ENCODE measurements at places on chromosomes 4 and X.
A peak's percentile ranks its signal among the peaks of the same experiment; 100 is the strongest.

DNA sequence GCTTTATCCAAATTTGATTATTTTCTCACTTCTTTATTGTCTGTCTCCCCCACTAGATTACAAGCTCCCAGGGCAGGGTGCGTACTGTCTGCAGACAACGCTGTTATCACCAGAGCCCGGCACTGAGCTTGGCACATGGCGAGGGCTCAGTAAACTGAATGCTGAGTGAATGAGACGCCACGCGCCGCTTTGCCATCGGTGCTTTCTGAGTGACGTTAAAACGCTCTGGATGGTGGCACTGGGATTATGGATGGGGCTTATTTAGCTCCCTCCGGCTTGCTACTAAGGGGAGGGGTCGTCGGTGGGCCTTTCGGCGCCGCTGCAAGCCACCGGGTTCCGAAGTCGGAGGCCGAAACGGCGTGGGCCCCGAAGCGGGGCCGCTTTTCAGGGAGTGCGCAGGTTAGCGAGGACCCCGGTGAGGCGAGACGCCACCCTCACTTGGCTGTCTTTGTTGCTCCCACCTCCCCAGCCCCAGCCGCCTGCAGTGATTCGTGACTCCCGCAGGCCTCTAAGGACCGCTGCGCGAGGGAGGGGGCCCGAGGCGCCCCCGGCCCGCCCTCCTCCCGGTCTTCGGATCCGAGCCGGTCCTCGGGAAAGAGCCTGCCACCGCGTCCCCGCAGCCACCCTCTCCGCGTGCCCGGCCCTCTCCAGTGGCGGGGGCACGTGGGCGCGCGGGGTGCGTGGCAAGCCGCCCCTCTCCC is 569 bp upstream of the FHL1 start:
- no peak for DNase-seq
- H3K4me1 ChIP-seq = peaks cover 8% of the 10 kb centered on the region
- peak overlapping the region; percentile 86 for H3K4me3 ChIP-seq
- peaks cover 4% of the 10 kb centered on the region for H3K36me3 ChIP-seq

DNA sequence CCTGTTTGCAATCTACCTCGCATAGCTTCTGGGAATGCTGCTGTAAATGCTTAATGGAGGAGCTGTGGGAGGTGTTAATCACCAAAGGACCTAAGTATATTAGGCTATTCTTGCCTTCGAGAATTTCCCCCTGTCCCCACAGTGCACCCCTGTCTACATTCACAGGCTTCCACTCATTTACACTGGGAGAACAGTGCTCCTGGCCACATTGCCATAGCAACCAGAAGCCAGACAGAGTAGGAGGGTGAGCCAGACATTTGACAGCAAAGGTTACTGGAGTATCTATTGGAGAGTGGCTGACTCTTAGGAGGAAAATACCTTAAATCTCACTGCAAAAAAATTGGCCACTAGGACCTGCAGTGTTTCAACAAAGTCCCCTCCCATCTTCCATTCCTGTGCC is 185.9 kb upstream of the PBDC1 start:
- H3K27ac ChIP-seq = no peak overlapping the region
- no peak overlapping the region for H3K4me3 ChIP-seq
- H3K36me3 ChIP-seq = no peaks in the 10 kb centered on the region

DNA sequence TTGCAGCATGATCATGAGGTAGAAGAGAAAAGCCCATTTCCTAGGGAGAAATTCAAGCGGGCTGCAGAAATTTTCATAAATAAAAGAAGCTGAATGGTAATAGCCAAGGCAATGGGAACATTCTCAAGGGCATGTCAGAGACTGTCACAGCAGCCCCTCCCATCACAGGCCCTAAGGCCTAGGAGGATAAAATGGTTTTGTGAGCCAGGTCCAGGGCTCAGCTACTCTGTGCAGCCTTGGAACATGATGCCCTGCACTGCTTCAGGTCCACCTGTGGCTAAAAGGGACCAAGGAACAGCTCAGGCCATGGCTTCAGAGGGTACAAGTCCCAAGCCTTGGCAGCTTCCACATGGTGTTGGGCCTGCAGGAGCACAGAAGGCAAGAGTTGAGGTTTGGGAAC is 93.3 kb downstream of the DACH2 start:
- DNase-seq = no peak
- H3K4me1 ChIP-seq = no peaks in the 10 kb centered on the region
- H3K4me3 ChIP-seq = no peak overlapping the region
- peaks cover 10% of the 10 kb centered on the region for H3K36me3 ChIP-seq
- H3K27me3 ChIP-seq = no peaks in the 10 kb centered on the region

GRCh38 chrX:14718403-14718802 is 154.5 kb downstream of the FANCB start:
- no peak overlapping the region for H3K4me3 ChIP-seq
- no peaks in the 10 kb centered on the region for H3K4me1 ChIP-seq
- H3K27me3 ChIP-seq = no peaks in the 10 kb centered on the region
- DNase-seq = no peak
- H3K36me3 ChIP-seq = no peaks in the 10 kb centered on the region

GRCh38 chr4:10666616-10667015 is 18.0 kb downstream of the CLNK start:
- no peak overlapping the region for H3K27ac ChIP-seq
- H3K27me3 ChIP-seq = no peaks in the 10 kb centered on the region
- H3K4me1 ChIP-seq = peaks cover 10% of the 10 kb centered on the region

- H3K4me1 ChIP-seq = no peaks in the 10 kb centered on the region
- H3K27me3 ChIP-seq = peaks cover 15% of the 10 kb centered on the region
- H3K27ac ChIP-seq = no peak overlapping the region
- DNase-seq = no peak
- no peaks in the 10 kb centered on the region for H3K36me3 ChIP-seq
Observed at GRCh38 chrX:151363316-151363715, 33.7 kb upstream of the VMA21 start.

GRCh38 chr4:110296892-110297291 is 98.5 kb upstream of the ELOVL6 start:
- no peak for DNase-seq
- H3K27ac ChIP-seq = no peak overlapping the region
- no peaks in the 10 kb centered on the region for H3K36me3 ChIP-seq
- H3K4me1 ChIP-seq = no peaks in the 10 kb centered on the region

DNA sequence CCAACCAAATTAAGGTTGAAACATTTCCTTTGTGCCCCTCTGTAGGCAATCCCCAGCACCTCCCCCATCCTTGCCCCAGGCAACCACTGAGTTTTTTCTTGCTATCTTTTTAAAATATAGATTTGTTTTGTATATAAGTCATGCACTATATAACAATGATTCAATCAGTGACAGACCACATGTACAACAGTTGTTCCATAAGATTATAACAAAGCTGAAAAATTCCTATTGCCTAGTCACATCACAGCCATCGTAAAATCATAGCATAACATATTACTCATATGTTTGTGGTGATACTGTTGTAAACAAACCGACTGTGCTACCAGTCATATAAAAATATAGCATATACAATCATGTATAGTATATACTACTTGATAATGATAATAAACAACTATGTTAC is 211.9 kb upstream of the NRK start:
- H3K4me1 ChIP-seq = no peaks in the 10 kb centered on the region
- no peak overlapping the region for H3K27ac ChIP-seq
- no peaks in the 10 kb centered on the region for H3K27me3 ChIP-seq
- no peak overlapping the region for H3K4me3 ChIP-seq
- no peaks in the 10 kb centered on the region for H3K36me3 ChIP-seq

DNA sequence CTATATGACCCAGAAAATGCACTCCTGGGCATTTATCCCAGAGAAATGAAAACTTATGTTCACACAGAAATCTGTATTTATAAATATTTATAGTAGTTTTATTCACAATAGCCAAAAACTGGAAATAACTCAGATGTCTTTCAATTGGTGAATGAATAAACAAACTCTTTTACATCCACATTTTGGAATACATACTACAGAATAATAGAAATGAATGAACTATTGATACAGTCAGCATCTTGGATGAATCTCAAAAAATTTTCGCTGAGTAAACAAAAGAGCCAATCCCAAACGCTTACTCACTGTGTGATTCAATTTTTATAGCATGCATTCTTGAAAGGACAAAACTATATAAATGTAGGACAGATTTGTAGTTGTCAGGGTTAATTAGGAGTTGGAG is 75.1 kb upstream of the HTR2C start:
- H3K27ac ChIP-seq = no peak overlapping the region
- H3K27me3 ChIP-seq = no peaks in the 10 kb centered on the region
- no peaks in the 10 kb centered on the region for H3K36me3 ChIP-seq
- H3K4me3 ChIP-seq = no peak overlapping the region
- H3K4me1 ChIP-seq = no peaks in the 10 kb centered on the region

DNA sequence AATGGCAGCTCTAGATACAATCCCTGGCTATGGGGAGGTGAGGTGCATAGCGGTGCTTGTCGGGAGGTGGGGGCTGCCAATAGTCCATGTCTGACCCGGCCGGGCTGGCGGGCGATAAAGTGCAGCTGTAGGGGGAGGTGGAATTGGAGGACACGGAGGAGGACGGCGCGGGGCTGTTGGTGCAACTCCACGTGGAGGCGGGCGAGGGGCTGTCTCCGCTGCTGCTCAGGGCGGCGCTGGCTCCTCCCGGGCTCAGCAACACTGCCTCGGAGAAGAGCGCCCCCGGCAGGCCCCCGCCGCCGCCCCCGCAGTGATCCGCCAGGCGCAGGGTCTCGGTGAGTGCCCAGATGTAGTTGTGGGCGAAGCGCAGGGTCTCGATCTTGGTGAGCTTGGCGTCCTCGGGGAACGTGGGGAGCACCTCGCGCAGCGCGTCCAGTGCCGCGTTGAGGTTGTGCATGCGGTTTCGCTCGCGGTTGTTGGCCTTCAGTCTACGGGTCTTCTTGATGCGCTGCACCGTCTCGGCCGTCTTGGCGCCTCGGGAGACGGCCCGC is 1.3 kb downstream of the NEUROG2 start:
- H3K36me3 ChIP-seq = no peaks in the 10 kb centered on the region
- H3K27me3 ChIP-seq = peaks cover 98% of the 10 kb centered on the region
- H3K27ac ChIP-seq = no peak overlapping the region
- H3K4me1 ChIP-seq = peaks cover 26% of the 10 kb centered on the region

GRCh38 chrX:148871422-148872160 is 371.2 kb downstream of the AFF2 start:
- no peaks in the 10 kb centered on the region for H3K36me3 ChIP-seq
- no peaks in the 10 kb centered on the region for H3K4me1 ChIP-seq
- H3K27ac ChIP-seq = no peak overlapping the region
- DNase-seq = no peak

GRCh38 chr4:78599931-78600375 is 48.4 kb downstream of the ANXA3 start:
- H3K36me3 ChIP-seq = peaks cover 29% of the 10 kb centered on the region
- H3K4me1 ChIP-seq = no peaks in the 10 kb centered on the region
- no peak overlapping the region for H3K27ac ChIP-seq

GRCh38 chrX:123308658-123309057 is 124.6 kb downstream of the GRIA3 start:
- H3K27me3 ChIP-seq = no peaks in the 10 kb centered on the region
- no peak overlapping the region for H3K4me3 ChIP-seq
- no peak for DNase-seq
- H3K36me3 ChIP-seq = no peaks in the 10 kb centered on the region

DNA sequence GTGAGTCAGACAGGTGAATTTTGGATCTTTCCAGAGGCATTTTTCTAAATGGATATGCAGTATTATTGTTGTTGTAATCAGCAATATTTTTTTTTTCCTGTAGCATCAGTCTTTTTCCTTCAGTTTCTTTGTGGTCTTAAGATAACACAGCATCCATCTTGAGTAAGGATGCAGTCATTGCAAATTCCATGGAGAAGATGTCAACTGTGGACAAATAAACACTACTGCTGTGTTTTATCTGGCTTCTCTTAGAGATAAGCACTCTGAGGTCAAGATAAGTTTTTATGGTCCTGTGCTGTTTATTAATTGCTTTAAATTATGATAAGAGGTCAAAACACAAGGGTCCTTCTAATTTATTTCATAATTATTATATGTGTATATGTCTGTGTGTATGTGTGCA is 1255.7 kb downstream of the ADGRL3 start:
- H3K27ac ChIP-seq = no peak overlapping the region
- H3K27me3 ChIP-seq = no peaks in the 10 kb centered on the region
- DNase-seq = no peak

DNA sequence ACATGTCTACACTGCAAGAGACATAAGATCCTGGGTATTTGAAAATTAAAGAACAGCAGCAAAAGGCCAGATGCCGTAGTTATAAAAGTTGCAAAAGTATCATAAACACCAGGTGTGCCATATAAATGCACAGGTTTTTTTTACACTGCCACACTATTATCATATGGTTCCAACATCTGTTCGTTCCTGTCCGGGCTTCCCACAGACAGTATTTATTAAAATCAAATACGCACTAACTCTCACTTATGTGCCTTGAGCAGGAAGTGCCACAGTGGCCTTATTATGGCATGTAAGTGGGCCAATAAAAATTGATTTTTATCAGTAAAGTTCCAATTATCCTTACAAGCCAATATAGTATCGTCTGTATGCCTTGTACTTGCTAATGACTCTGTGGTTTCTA is 873.2 kb downstream of the RPA4 start:
- no peaks in the 10 kb centered on the region for H3K27me3 ChIP-seq
- no peak overlapping the region for H3K27ac ChIP-seq
- H3K4me3 ChIP-seq = no peak overlapping the region
- DNase-seq = no peak

DNA sequence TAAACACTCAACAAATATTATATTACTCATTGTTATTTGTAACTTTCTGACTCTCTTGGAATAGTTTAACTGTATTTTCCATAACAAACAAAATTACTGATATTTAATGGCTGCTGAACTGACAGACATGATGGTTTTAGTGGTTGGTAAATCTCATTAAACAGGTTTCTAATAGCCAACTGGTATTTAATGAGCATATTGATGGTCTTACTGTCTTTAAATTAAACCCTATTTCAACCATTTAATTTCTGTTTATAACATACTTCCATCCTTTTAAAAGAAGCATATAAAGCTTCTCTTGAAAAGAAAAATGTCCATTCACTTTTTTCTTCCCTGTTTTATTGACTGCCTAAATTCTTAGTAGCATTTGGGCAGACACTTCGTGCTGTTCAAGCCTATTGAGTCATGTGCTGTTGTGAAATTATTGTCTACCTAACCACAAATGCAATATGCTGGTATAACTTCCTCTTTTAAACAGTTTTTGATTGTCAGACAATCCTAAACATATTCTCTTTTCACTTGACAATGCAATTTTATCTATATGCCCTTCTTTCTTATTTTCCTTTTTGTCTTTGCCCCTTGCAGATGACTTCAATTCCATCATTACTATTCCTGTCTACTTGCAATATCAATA is 163.9 kb upstream of the SLC7A11 start:
- H3K27me3 ChIP-seq = no peaks in the 10 kb centered on the region
- no peak overlapping the region for H3K27ac ChIP-seq
- H3K36me3 ChIP-seq = no peaks in the 10 kb centered on the region
- DNase-seq = no peak
- peaks cover 14% of the 10 kb centered on the region for H3K4me1 ChIP-seq

- no peaks in the 10 kb centered on the region for H3K36me3 ChIP-seq
- peak overlapping the region; percentile 55 for H3K27ac ChIP-seq
- peak; percentile 67 for DNase-seq
- H3K27me3 ChIP-seq = no peaks in the 10 kb centered on the region
- H3K4me1 ChIP-seq = peaks cover 36% of the 10 kb centered on the region
Observed at GRCh38 chr4:7392438-7393421, 42.0 kb downstream of the PSAPL1 start.

GRCh38 chr4:103754844-103755243 is 35.1 kb upstream of the TACR3 start:
- no peak overlapping the region for H3K4me3 ChIP-seq
- no peaks in the 10 kb centered on the region for H3K4me1 ChIP-seq
- no peak overlapping the region for H3K27ac ChIP-seq

- peaks cover 4% of the 10 kb centered on the region for H3K4me1 ChIP-seq
- no peak for DNase-seq
- no peak overlapping the region for H3K4me3 ChIP-seq
- no peaks in the 10 kb centered on the region for H3K36me3 ChIP-seq
Observed at GRCh38 chr4:15735536-15735935, 32.7 kb downstream of the BST1 start.

- H3K4me3 ChIP-seq = no peak overlapping the region
- no peak overlapping the region for H3K27ac ChIP-seq
- DNase-seq = no peak
- H3K27me3 ChIP-seq = no peaks in the 10 kb centered on the region
Observed at GRCh38 chr4:37620176-37620575, 66.0 kb downstream of the RELL1 start.

Data from type B pancreatic cell (in vitro differentiated cells).